Activated T-cell treated with anti-CD3 and anti-CD28 coated beads for 48 hours (primary cell): ENCODE measurements at places on chromosomes 2 and 18.

DNA sequence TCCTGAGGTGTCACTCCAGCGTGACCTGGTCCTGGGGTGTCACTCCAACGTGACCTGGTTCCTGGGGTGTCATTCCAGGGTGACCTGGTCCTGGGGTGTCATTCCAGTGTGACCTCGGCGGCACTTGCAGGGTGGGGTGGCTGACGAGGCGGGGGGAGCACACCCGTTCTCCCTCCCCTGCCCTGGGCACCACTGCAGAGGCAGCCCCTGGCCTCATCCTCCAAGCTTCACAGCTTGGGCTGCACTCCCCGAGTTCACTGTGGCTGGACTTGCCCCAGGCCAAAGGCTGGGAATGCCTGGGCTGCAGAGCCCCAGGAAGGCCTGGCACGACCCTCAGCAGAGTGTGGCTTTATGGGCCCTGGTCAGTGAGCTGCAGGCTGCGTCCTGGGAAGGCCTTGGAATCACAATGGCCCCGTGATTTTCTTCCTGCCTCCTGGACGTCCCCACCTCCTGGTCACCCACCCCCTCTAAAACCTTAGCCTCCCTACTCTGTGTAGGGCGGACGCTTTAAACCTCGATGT, 88.3 kb downstream of the NFATC1 start:
- no peak for DNase-seq

DNA sequence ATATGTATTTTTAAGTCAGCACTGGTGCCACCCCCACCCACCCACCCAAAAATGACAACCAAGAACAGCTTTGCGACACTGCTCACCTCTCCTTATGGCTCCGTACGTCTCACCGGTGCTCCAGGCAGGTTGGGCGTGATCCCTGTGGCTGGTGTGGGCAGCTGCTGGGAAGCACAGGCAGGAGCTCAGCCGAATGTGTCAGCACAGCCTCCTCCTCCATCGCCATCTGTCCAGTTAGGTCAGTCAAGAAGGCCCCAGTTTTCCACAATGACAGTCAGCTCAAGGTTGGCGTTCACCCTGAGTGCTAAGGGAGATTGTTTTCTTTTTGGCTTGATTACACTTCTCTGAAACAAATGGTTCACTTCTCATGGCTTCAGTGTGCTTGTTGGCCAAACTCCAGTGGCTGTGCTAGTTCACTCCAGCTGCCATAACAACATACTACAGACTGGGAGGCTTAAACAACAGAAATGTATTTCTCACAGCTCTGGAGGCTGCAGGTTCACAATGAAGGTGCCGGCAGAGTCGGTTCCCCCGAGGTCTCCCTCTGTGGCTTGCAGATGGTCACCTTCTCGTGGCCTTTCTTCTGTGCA, 30.2 kb downstream of the AMER3 start:
- no peak for DNase-seq

- DNase-seq: no peak
Observed at GRCh38 chr2:230924092-230924469, 961 bp downstream of the GPR55 start.

DNA sequence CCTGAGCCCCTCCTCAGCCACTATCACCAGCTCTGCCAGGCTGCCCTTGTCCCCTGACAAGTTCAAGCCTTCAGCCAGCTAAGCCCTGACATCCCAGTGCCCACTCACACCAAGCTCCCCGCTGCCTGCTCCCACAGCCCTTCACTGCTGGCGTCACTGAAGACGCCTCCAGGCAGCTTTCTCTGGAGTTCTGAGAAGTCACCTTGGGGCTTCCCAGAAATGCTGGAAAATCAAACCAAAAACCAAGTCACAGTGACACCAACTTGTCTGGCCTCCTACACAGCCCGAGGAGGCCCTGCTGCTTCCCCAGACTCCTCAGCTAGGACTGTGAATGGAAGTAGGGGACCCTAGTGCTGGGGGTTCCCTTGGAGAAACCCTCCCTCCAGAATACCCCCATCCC, 2.2 kb upstream of the TNS1 start:
- DNase-seq: no peak

DNA sequence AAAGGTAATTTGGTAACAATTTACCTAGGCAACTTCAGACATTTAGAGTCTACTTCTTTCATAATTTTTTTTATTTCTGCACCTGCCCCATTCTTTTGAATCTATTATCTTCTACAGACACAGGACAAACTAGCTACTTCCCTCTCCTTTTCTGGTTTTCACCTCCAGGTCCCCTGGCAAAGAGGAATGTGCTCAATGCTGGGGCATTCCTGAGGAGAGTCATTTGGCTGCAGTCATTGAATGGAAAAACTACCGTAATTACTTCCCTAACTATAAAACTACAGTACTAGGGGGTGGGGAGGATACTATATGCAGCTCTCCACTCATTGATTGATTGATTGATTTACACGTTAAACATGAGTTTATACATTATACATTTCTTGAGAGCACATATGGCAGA, 11.2 kb upstream of the ARHGAP28 start:
- DNase-seq: no peak

- DNase-seq: no peak
Observed at GRCh38 chr2:15797231-15797938, 143.0 kb upstream of the MYCN start.

DNA sequence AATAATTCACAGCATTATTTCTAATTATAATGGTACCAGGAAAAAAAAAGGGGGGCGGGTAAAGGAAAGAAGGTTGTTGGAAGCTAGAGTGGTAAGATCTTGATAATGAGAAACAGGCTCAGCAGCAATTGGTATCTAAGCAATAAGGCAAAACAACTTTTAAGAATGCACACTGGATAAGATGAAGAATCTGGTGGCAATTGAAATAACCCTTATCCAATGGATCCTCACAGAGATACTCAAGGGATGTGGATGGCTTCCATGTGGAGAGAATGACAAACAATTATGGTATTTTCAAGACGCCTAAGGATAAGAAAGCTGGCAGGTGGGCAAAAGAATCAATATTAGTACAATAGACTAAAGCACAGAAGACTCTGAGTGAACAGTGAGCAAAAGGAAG, 153.6 kb downstream of the UPP2 start:
- DNase-seq: no peak

- DNase-seq: no peak
Observed at GRCh38 chr2:233865838-233866237, 2.3 kb downstream of the MSL3B start.

DNA sequence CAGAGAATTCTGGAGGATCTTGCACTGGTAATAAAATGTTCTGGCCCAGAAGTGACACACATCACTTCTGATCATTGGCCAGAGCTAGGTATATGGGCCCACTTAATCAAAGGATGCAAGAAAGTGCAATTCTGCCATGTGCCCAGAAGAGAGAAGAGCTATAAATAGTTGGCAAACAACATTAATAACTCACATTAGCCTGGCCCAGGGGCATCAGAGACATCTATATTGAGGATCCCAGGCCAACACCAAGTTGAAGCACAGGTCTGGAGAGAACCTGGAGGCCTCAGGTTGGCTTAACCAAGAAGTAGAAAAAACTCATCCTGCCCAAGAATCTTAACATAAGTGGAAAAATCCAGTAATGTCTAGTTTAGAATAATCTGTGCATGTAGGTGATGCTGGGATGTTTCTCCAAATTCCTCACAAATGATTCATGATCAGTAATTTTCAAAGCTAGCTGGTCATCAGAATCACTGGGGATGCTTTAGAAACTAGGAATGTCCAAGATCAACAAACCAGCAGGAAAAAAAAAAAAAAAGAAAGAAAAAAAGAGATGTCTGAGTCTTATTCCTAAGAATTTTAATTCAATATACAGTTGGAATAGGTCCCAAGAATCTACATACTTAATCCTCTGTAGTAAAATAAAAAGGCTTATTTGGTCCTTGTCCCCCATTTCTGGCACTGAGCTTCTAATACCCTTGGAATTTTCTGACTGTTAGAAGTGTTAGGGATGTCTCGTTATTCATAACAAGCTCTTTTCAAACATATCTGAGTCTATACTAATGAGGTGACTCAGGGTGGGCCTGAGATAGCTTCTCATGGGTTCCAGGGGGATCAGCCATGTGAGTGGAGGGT, 35.0 kb upstream of the EVA1A start:
- DNase-seq: no peak

- no peak for DNase-seq
Observed at GRCh38 chr2:172723286-172723685, 12.4 kb upstream of the RAPGEF4 start.

- no peak for DNase-seq
Observed at GRCh38 chr2:188291617-188292347, at the start of gene GULP1. Gene GULP1 (plus strand): TSS chr2:188291874. CDS start chr2:188477703, 185,829 bp downstream.

- DNase-seq: no peak
Observed at GRCh38 chr18:57447154-57447621, 12.0 kb downstream of the ONECUT2 start.

GRCh38 chr2:96821113-96821675, 5.1 kb downstream of the CNNM3 start:
- DNase-seq: no peak

- DNase-seq: peak; percentile 39
Observed at GRCh38 chr18:48663931-48664847, 125.4 kb downstream of the CTIF start.

GRCh38 chr2:132503701-132504100, 87.1 kb downstream of the GPR39 start:
- no peak for DNase-seq

- DNase-seq: no peak
Observed at GRCh38 chr2:157173740-157174184, 83.7 kb upstream of the GALNT5 start.

GRCh38 chr18:11667578-11667977, 21.5 kb upstream of the GNAL start:
- DNase-seq: no peak

DNA sequence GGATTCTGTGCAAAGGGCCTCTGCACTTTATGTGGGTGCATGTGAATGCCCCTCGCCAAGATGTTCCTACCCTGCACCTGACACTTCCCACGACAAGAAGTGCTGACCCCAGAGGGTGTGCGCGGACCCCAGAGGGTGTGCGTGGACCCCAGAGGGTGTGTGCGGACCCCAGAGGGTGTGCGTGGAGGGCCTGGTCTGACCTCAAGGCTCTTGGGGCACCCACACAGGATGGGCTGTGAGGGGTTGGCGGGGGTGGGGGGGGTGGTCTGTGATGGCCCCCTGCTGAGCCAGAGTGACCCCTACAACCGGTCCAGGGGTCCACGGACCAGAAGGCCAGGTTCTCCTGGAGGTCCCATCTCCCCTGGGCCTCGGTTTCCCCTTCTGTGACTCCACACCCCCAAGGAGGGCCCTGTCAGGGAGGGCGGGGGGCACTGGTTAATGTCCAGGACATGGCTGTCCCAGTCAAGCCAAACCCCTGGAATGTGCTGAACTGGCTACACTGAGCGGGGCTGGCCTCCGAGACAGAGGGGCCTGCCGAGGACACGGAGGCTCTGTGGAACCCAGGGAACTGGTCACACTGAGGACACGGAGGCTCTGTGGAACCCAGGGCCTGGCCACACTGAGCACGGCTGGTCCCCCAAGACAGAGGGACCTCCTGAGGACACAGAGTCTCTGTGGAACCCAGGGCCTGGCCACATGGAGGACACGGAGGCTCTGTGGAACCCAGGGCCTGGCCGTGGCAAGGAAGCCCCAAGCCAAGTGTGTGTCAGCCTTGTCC, 3.1 kb downstream of the NEU4 start:
- no peak for DNase-seq

DNA sequence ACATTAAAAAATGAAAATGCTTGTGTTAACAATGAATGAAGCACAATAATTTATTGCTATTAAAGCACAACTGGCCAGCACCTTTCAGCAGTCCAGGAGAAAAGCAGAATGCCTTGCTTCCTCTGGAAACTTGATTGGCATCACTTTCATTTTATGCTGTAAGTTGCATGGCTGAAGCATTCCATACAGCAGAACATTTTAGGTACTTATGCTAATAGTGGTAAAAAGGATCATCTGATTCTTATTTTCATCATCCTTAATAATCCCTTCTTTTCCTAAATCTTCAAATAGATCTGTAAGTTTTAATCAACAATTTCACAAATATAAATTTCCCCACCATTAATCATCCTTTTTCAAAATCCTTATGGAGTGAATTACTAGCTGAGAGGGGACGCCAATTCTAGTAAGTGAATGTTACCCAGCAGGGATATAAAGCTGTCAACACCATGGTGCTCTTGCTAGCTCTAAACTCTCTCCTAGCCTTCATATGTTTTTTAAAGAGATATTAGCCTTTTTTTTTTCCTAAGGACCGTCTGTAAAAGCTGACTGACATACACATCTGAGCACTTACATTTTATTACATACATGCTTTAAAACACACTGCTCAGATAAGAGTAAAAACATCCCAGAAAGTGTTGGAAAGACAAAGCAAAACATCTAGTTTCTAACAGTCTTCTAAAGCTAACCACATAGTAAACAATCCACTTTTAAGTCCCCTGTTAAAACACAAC, 5.3 kb downstream of the SATB2 start:
- DNase-seq: no peak

DNA sequence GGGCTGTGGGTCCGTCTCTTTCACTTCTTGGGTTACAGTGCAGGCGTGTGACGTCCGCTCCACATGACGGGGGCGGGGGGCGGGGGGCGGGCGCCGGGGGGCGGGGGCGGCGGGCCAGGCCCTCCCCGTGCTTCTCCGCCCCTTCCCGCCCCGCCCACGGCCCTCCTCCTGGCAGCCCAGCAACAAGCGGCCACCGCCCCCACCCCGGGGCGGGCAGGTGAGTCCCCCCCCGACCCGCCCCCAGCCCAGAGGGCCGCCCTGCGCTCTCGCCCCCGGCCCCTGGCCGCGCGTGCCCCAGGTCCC, 3.6 kb downstream of the ZNF516 start:
- DNase-seq: peak; percentile 46

DNA sequence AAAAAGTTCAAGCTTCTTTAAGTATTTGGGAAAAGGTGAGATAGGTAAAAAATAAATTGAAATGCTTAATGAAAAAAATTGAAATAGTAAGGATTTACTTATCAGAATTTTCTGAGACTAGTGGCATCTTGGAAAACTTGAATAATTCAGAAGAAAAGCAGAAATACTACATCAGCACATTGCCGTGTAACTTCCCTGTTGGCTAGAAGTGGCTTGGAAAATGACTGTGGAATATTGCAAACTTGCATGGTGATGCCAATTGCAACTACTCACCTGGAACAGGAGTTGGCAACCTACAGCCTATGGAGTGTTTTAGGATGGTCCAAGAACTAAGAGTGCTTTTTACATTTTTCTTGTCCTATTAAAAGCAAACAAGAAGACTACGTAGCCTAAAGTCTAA, 603.5 kb upstream of the VRK2 start:
- no peak for DNase-seq

DNA sequence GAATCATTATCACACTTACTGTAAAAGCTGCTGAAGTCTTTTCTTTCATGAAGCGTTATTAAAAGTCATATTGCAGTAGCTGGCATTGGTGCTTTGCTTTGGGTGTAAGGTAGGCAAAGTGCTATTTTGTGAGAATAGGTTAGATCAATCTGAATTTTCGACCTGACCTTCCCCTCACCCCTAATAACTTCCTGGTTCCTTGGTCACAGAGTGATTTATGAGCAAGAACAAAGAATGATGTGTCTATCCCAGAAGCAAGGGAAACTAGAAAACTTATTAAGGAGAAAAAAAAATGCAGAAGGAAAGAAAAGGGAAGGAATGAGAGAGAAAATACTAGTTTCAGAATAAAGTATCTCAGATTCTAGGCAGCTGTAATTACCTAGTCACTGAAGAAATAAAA, 163.1 kb upstream of the MEIS1 start:
- no peak for DNase-seq
